ENCODE measurements at places on chromosomes 1 and 21. TPM values are rescaled to one million over a fixed set of nuclear protein-coding genes. Genes with fewer than 3 reads are reported as not detected.

DNA sequence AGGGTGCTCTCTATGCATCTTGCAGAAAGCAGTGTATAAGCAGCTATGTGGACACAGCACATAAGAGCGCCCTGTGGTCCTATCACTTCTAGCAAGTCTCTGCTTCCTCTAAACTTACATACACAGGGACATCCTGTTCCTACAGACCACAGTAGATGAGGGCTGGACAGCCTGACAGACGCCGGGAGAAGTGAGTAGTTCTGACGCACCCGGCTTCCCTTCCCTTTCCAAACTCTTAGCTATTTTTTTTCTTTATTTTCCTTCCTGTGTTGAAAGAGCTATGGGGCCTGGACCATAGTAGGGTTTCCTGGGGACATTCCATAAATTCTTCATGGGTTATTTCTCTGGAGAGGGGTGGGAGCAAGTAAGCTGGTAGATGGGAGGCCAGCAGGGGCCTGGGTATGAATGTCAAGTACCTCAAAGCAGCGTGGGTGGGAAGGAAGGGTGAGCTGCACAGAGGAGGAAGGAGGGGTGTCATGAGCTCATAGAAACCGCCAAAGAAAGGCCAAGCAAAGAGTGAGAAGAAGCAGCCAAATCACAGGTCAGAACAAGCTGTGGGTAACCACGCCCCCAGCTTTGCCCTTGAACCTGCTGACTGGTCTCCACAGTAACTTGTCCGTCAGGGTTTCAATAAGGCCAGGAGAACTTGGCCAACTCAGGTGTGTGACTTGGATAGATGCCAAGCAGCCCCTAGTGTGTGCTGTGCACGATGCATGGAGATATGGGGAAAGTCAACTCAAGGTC, 36.6 kb downstream of the PLXNA2 start:
- H3K36me3 ChIP-seq: peaks cover 29% of the 10 kb centered on the region
- no peaks in the 10 kb centered on the region for H3K27me3 ChIP-seq
- H3K4me1 ChIP-seq: peaks cover 23% of the 10 kb centered on the region
- H3K4me3 ChIP-seq: no peak overlapping the region
- H3K27ac ChIP-seq: peak overlapping the region; percentile 3

DNA sequence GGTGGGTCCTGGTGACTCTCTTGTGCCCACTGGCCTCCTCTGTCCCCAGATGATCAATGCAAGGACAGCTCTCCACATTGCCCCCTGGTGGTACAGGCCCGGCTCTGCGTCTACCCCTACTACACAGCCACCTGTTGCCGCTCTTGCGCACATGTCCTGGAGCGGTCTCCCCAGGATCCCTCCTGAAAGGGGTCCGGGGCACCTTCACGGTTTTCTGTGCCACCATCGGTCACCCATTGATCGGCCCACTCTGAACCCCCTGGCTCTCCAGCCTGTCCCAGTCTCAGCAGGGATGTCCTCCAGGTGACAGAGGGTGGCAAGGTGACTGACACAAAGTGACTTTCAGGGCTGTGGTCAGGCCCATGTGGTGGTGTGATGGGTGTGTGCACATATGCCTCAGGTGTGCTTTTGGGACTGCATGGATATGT, 10.8 kb downstream of the ADAMTSL4 start:
- H3K27me3 ChIP-seq: no peaks in the 10 kb centered on the region
- H3K4me1 ChIP-seq: peaks cover 35% of the 10 kb centered on the region
- no peak overlapping the region for H3K4me3 ChIP-seq
- peak; percentile 77 for DNase-seq
- H3K36me3 ChIP-seq: no peaks in the 10 kb centered on the region
- H3K27ac ChIP-seq: peak overlapping the region; percentile 100

GRCh38 chr1:175154629-175155472, 37.7 kb downstream of the KIAA0040 start:
- H3K27ac ChIP-seq: no peak overlapping the region
- H3K27me3 ChIP-seq: no peaks in the 10 kb centered on the region
- no peaks in the 10 kb centered on the region for H3K36me3 ChIP-seq
- H3K4me3 ChIP-seq: no peak overlapping the region
- no peaks in the 10 kb centered on the region for H3K4me1 ChIP-seq
- DNase-seq: peak; percentile 54

GRCh38 chr1:37267111-37267835, 207.1 kb upstream of the ZC3H12A start:
- no peak overlapping the region for H3K27ac ChIP-seq
- H3K4me1 ChIP-seq: no peaks in the 10 kb centered on the region
- no peaks in the 10 kb centered on the region for H3K27me3 ChIP-seq

DNA sequence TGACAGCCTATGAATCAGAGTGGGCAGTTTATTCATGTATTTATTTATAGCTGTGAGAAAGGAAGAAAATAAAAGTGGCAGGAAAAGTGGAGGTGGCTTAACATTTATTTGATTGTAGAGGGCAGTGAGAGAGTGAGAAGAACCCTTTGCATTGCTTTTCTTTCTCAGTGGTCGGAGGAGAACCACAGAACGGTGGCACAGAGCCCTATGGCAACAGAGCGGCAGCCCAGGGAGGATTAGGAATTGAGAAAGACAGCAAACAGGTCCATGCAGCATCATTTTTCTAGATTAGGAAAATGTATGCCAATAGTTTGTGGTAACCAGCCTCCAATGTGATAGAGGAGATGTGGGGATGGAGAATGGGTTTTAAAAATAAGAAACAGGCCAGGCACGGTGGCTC, 53.1 kb downstream of the NMNAT2 start:
- H3K36me3 ChIP-seq: no peaks in the 10 kb centered on the region
- no peaks in the 10 kb centered on the region for H3K27me3 ChIP-seq
- DNase-seq: no peak
- H3K4me3 ChIP-seq: no peak overlapping the region
- no peaks in the 10 kb centered on the region for H3K4me1 ChIP-seq

DNA sequence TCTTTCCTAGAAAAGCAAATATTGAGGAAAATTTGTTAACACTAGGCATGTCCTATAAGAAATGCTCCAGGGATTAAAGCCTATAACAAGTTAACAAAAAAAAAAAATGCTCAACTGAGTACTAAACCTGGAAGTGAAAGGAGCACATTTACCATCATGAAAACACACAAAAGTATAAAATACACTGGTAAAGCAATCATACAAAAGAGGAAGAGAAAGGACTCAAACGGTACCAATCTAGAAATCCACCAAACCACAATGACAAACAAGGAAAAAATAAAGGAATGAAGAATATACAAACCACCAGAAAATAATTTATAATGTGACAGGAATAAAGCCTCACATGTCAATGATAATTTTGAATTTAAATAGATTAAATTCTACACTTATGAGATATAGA, 21.2 kb downstream of the CD1E start:
- no peaks in the 10 kb centered on the region for H3K36me3 ChIP-seq
- H3K4me3 ChIP-seq: no peak overlapping the region
- DNase-seq: no peak
- no peak overlapping the region for H3K27ac ChIP-seq

GRCh38 chr1:114113411-114114184, 40.1 kb downstream of the SYT6 start:
- no peak overlapping the region for H3K27ac ChIP-seq
- H3K36me3 ChIP-seq: no peaks in the 10 kb centered on the region
- H3K4me3 ChIP-seq: no peak overlapping the region
- no peak for DNase-seq
- no peaks in the 10 kb centered on the region for H3K27me3 ChIP-seq

GRCh38 chr1:97348599-97349265, 572.1 kb downstream of the DPYD start:
- no peak for DNase-seq
- H3K27me3 ChIP-seq: no peaks in the 10 kb centered on the region
- no peak overlapping the region for H3K27ac ChIP-seq
- no peak overlapping the region for H3K4me3 ChIP-seq
- no peaks in the 10 kb centered on the region for H3K4me1 ChIP-seq

GRCh38 chr1:47725000-47725473, 272.1 kb downstream of the TRABD2B start:
- no peaks in the 10 kb centered on the region for H3K36me3 ChIP-seq
- peak; percentile 68 for DNase-seq
- H3K4me3 ChIP-seq: no peak overlapping the region
- no peaks in the 10 kb centered on the region for H3K27me3 ChIP-seq

- H3K4me1 ChIP-seq: peaks cover 5% of the 10 kb centered on the region
- no peak overlapping the region for H3K4me3 ChIP-seq
- H3K27ac ChIP-seq: no peak overlapping the region
- no peaks in the 10 kb centered on the region for H3K36me3 ChIP-seq
- no peaks in the 10 kb centered on the region for H3K27me3 ChIP-seq
Observed at GRCh38 chr1:222927031-222927430, 112.2 kb downstream of the DISP1 start.

DNA sequence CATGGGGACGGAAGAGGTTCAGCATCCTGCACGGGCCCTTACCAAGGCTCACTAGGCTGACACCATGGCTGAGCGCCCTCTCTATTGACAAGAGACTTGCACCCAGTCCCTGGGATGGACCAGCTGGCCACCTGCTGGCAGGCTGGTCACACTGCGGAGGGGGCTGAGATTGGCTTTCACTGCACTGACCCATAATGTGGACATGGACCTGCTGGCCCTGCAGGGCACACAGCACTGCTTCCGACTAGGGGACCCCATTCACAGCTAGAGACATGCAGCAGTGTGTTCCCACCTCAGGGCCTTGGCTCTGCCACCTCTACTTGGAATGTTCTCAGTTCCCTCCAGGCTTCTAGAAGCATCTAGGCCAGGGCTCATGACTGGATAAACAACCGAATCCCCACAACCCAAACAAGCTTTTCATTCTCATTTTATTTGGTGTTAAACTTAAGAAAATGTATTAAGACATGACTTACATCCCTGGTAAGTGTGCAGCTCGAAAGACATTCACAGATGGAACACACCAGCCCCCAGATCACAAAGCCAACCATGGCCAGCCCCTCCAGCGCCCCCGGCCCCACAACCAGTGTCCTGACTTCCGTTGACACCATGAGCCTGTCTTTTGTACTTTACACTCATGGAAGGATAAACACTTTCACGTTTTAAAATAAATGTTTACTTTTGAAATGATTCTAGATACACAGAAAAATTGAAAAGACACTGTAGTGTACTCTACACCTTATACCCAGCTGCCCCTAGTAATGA, 9.3 kb upstream of the SRARP start:
- peak; percentile 75 for DNase-seq
- no peaks in the 10 kb centered on the region for H3K4me1 ChIP-seq
- H3K27me3 ChIP-seq: no peaks in the 10 kb centered on the region
- H3K4me3 ChIP-seq: no peak overlapping the region
- H3K36me3 ChIP-seq: no peaks in the 10 kb centered on the region

GRCh38 chr1:23897083-23897482, 16.1 kb downstream of the CNR2 start:
- H3K4me1 ChIP-seq: no peaks in the 10 kb centered on the region
- H3K27ac ChIP-seq: no peak overlapping the region
- DNase-seq: no peak
- no peaks in the 10 kb centered on the region for H3K36me3 ChIP-seq
- H3K4me3 ChIP-seq: no peak overlapping the region

GRCh38 chr1:21930080-21930571, 7.0 kb downstream of the HSPG2 start:
- H3K4me3 ChIP-seq: no peak overlapping the region
- H3K27ac ChIP-seq: no peak overlapping the region
- DNase-seq: no peak
- H3K27me3 ChIP-seq: no peaks in the 10 kb centered on the region

DNA sequence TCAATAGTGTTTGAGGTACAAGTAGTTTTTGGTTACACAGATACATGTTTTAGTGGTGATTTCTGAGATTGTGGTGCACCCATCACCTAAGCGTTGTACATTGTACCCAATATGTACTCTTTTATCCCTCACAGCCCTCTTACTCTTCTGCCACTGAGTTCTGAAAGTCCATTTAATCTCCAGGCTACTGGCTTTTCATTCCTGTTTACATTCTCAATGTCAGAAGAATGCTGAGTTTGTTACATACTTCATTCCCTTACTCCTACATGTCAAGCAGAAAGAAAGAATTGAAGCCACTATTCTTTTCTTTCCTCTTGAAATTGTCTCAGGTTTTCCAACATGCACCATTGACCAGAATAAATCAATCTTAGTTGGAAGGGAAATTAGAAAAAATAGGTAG, 1565.9 kb downstream of the PLA2G4A start:
- no peak overlapping the region for H3K27ac ChIP-seq
- no peaks in the 10 kb centered on the region for H3K36me3 ChIP-seq
- no peak for DNase-seq
- no peaks in the 10 kb centered on the region for H3K4me1 ChIP-seq
- H3K27me3 ChIP-seq: no peaks in the 10 kb centered on the region

- H3K4me1 ChIP-seq: no peaks in the 10 kb centered on the region
- no peak for DNase-seq
- no peak overlapping the region for H3K27ac ChIP-seq
Observed at GRCh38 chr1:178964469-178965330, 61.0 kb upstream of the FAM20B start.

GRCh38 chr1:64675718-64676345, 69.0 kb upstream of the RAVER2 start:
- H3K4me3 ChIP-seq: no peak overlapping the region
- no peak overlapping the region for H3K27ac ChIP-seq
- DNase-seq: no peak

- no peak overlapping the region for H3K4me3 ChIP-seq
- H3K4me1 ChIP-seq: no peaks in the 10 kb centered on the region
- no peak overlapping the region for H3K27ac ChIP-seq
- no peaks in the 10 kb centered on the region for H3K36me3 ChIP-seq
Observed at GRCh38 chr1:207248544-207249198, 72.8 kb upstream of the CD55 start.

- no peaks in the 10 kb centered on the region for H3K27me3 ChIP-seq
- DNase-seq: no peak
- H3K4me3 ChIP-seq: no peak overlapping the region
Observed at GRCh38 chr1:1215080-1215676, 1.2 kb upstream of the TNFRSF4 start.

GRCh38 chr1:247295274-247295684, 36.4 kb downstream of the ZNF496 start:
- H3K27me3 ChIP-seq: no peaks in the 10 kb centered on the region
- H3K27ac ChIP-seq: no peak overlapping the region
- H3K4me1 ChIP-seq: no peaks in the 10 kb centered on the region
- H3K4me3 ChIP-seq: no peak overlapping the region

RHD gene
- not detected for total RNA-seq

KRTAP7-1 gene
- not detected for total RNA-seq

SNX7 gene
- total RNA-seq: 8.2 TPM

FLG2 gene
- not detected for total RNA-seq

NTPCR gene
- total RNA-seq: 17.8 TPM

KIAA1614 gene
- 1.7 TPM for total RNA-seq

GPR25 gene
- total RNA-seq: 0.31 TPM

SZT2 gene
- total RNA-seq: 19.2 TPM

PCSK9 gene
- total RNA-seq: 1.9 TPM

SNX27 gene
- total RNA-seq: 10.2 TPM

SLC45A3 gene
- total RNA-seq: 0.37 TPM

AQP10 gene
- not detected for total RNA-seq

TPTE gene
- total RNA-seq: not detected

PROX1 gene
- total RNA-seq: 33.1 TPM

C1orf50 gene
- total RNA-seq: 2.7 TPM

SELENOF gene
- total RNA-seq: 93.7 TPM

TGFB2 gene
- 20.3 TPM for total RNA-seq
